ENCODE measurements at places on chromosomes 1 and 21. TPM values are rescaled to one million over a fixed set of nuclear protein-coding genes. Genes with fewer than 3 reads are reported as not detected.

FALEC gene
- total RNA-seq: 0.49 TPM

MYBPH gene
- total RNA-seq: not detected

USH2A gene
- total RNA-seq: under 0.01 TPM

IL22RA1 gene
- under 0.01 TPM for total RNA-seq

CHIA gene
- total RNA-seq: not detected

TMEM240 gene
- 1.8 TPM for total RNA-seq

CFAP141 gene
- total RNA-seq: not detected

TNFSF4 gene
- total RNA-seq: 4.6 TPM

RGS1 gene
- total RNA-seq: not detected

LAMC2 gene
- total RNA-seq: 43.6 TPM

RIMS3 gene
- total RNA-seq: 3.7 TPM

OR10Z1 gene
- total RNA-seq: not detected

GPR3 gene
- 1.6 TPM for total RNA-seq

TMEM79 gene
- 1.8 TPM for total RNA-seq

F3 gene
- 92.4 TPM for total RNA-seq

RCAN1 gene
- total RNA-seq: 16.8 TPM

OR2L3 gene
- not detected for total RNA-seq

LAMB3 gene
- 6.2 TPM for total RNA-seq

FCGR2B gene
- not detected for total RNA-seq

RAB42 gene
- total RNA-seq: 4.6 TPM

KRTAP10-9 gene
- total RNA-seq: not detected

C4BPA gene
- not detected for total RNA-seq

CNIH3 gene
- total RNA-seq: 4.3 TPM

SH3GLB1 gene
- 21.2 TPM for total RNA-seq

Data from mesangial cell (primary cell).